Uterus (tissue), 4 donors: ENCODE measurements at places on chromosomes 11 and 22. TPM values are rescaled to one million over a fixed set of nuclear protein-coding genes. Genes with fewer than 3 reads are reported as not detected.

DNA sequence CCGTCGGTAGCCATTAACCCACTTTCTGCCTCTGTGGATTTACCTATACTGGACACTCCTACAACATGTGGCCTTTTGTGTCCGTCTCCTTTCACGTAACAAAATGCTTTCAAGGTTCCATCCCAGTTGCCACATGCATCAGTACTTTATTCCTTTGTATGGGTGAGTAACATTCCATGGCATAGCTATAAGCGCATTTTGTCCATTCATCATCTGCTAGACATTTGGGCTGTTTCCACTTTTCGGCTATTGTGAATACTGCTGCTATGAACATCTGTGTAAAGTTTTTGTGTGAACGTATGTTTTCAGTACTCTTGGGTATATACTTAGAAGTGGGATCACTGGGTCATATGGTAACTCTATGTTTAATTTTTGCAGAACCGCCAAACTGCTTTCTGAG, 257.2 kb downstream of the ST3GAL4 start:
- DNase-seq, result no peak

The DDX17 gene
- 720 TPM for total RNA-seq

- no peak for DNase-seq
Observed at GRCh38 chr11:37107415-37107814, 509.4 kb upstream of the RAG2 start.

The PRG3 gene
- total RNA-seq, result not detected

DNA sequence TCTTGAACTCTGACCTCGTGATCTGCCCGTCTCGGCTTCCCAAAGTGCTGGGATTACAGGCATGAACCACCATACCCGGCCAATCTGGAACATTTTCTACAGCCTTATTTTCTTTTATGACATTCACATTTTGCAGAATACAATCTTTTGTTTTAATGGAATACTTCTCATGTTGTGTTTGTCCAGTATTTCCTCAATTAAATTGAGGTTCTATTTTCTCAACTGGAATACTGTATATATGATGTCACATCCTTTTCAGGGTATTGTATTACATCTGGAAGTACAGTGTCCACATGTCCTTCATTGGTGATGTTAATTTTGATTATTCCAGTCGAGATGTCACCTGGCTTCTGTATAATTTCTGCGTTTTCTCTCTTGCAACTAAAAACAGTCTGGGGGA, 90.8 kb upstream of the HORMAD2 start:
- no peak for DNase-seq

DNA sequence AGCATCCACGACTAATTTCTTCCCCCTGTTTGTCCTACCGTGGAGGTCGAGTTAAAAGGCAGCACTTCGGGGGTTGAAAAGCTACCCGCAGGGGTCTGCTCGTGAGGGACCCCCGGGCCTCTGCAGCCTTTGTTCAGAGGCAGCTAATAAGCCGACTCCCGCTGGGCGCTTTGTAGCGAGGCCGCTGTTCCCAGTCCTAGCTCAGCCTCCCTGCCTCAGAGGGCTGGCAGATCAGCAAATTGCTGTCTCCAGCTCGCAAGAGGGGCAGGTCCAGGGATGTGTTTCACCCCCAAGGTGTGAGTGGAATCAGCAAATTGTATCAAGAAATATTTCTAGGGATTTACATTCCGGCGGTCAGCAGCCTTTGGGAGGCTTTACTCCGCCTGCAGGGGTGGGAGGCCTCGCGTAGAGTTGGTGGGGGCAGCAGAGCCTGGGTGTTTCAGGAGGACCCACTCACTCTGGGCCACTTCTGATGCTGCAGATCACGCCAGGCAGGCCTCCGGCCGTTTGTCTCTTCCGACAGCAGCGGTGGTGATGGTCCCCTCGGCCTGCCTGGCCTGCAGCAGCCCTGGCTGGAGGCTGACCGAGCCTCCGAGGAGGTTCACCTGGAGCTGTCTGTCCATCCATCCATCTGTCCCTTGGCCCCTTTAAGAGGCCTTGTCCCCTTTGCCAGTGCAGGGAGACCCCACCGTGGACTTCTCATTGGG, 21.6 kb upstream of the KCNQ1OT1 start:
- no peak for DNase-seq

DNA sequence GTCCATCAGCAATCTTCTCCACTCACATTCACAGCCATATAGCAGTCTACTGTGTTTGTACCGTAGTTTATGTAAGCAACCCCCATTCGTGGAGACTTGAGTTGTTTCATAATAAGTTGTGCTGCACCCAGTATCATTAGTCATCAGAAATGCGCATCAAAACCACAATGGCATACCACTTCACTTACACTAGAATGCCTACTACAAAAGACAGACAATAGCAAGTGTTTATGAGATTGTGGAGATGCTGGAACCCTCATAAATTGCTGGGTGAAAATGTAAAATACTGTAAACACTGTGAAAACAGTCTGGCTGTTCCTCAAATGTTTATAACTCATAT, 133.3 kb downstream of the ATXN10 start:
- DNase-seq, result no peak

The PITPNB gene
- 76.1 TPM for total RNA-seq

The RIMBP3B gene
- 0.41 TPM for total RNA-seq

The ANKK1 gene
- 0.41 TPM for total RNA-seq

DNA sequence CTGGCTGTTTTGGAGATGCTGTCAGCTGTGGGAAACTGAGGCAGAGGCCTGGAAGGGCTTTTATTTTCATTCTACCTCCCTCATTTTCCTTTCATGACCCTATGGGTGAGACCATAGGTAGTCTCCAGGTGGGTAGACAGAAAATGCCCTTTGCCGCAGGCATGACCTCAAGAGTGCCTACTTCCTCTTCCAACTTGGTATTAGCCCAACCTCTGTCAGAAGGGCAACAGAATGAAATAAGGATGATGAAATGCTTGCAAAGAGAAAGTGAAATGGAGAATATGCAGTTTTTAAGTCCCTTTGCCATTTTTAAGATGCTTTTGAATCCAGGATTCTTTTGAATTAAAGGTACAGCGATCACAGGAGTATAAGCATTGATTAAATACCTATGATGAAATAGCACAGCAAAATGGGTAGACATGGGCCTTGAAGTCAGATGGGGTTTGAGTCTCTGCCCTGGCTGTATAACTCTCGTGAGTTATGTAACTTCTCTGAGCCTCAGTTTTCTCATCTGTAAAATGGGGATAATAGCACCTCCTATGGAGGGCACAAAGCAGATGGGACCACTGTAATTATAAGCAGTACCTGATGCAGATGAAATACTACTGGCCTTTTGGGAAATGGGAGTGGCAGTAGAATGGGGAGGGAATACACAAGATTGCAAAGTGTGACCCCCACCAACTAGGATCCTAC, 3.7 kb downstream of the ASPHD2 start:
- DNase-seq, result no peak

The A4GALT gene
- total RNA-seq, result 26.2 TPM
